NCI-H1092 treated with DMSO at 0.1 percent for 48 hours (cell line): ENCODE measurements at places on chromosomes 12 and 14.

DNA sequence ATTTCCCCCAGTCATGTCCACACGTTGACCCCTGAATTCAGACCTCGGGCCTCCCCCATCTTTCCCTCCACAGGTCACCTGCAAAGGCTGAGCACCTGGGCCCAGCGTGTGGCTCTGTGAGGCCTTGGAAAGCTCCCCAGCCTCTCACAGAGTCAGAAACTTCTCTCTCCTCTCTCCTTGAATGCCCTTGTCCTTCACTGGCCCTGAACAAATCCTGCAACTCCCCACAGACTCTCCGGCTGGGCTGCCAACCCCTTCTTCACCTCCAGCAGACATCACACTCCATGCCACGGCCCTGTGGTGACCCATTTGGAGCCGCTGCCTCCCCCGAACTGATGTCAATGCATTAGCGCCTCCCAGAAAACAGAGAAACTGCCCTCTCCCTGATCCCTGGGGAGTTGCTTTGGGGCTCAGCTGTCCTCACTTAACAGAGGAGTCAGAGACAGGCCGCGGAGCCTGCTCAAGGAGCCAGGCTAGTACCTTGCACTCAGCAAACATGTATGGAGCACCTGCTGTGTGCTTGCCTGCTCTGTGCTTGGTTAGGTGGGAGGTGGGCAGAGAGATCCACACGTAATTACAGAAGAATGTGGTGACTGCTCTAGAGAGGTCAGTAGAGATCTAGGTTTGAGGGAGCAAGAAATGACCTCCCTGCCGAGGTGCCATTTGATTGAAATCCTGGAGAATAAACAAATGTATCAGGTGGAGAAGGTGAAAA, 99.2 kb upstream of the PWP1 start:
- no peak for DNase-seq

- DNase-seq = no peak
Measured at GRCh38 chr12:12582193-12582881, 19.7 kb upstream of the DUSP16 start.

GRCh38 chr12:108103517-108103916, 25.6 kb upstream of the WSCD2 start:
- no peak for DNase-seq

- no peak for DNase-seq
Measured at GRCh38 chr12:12976366-12976765, 23.7 kb downstream of the HEBP1 start.
